HEK293T (cell line): ENCODE measurements at places on chromosomes 11 and 22.

DNA sequence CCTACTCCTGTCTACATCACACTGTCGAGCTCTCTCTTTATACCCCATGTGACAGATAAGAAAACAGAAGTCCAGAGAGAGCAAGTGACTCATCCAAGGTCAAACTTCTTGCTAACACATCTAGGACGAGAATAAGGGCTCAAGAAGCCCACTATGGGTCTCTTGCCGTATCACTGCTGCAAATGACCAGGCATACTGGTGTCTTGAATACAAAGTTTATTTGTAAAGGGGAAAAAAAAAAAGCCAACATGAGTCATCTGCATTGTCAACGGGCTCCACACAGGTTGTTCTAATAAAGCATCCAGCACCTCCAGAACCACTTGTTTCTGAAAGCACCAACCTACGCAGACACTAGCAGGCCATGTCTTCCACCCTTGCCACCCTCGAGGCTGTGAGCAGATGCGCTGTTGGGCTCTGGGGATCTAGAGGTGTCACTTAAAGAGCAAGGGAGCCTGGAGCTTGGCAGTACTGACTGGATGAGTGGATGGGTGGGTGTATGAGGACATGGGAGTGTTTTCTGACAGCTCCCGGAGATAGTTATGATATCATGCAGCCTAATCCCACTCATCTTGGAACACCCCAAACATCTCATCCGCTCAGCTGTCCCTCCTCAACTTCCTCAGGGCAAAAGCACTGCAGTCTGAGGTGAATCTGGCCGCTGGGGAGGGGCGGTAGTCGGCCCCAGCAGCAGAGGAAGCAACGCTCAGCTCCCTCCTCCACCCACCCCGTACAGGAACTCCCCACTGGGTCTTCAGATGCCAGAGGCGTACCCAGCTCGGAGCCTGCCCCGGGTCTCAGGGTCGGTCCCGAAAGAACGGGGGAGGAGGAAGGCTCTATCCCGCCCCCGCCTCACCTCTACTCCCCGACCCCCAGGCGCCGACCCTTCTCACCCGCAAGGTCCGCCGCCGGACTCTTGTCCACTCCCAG lies 1.0 kb downstream of the SMCO4 start:
- DNase-seq = peak; percentile 35

GRCh38 chr11:15622231-15622890 lies 507.6 kb downstream of the INSC start:
- no peak for DNase-seq

GRCh38 chr22:24059121-24059520 lies 48.0 kb downstream of the CABIN1 start:
- no peak for DNase-seq

DNA sequence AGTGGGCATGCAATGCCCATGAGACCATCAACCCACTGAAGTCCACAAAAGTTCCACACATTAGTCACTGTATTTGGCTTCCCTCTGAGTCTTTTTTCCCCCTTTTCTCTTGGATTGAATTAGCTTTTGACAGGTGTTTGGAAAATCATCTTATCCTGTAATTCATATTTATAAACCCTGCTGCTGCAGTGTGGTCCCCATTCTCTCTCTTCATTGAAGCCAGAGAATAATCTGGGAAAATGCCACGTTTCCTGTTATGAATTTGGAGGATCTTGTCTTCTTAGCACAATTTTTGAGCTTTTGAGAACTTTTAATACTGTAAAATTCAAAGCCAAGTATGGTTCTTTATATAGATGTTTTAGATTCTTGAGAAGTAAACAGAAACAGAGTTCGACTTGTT lies 84.8 kb downstream of the UVRAG start:
- no peak for DNase-seq

GRCh38 chr11:71999362-71999761 lies 653 bp downstream of the IL18BP start:
- DNase-seq = no peak

GRCh38 chr11:69745201-69745600 lies 29.9 kb downstream of the FGF4 start:
- no peak for DNase-seq

GRCh38 chr22:39512026-39512425 lies 8.3 kb upstream of the ATF4 start:
- DNase-seq = no peak

DNA sequence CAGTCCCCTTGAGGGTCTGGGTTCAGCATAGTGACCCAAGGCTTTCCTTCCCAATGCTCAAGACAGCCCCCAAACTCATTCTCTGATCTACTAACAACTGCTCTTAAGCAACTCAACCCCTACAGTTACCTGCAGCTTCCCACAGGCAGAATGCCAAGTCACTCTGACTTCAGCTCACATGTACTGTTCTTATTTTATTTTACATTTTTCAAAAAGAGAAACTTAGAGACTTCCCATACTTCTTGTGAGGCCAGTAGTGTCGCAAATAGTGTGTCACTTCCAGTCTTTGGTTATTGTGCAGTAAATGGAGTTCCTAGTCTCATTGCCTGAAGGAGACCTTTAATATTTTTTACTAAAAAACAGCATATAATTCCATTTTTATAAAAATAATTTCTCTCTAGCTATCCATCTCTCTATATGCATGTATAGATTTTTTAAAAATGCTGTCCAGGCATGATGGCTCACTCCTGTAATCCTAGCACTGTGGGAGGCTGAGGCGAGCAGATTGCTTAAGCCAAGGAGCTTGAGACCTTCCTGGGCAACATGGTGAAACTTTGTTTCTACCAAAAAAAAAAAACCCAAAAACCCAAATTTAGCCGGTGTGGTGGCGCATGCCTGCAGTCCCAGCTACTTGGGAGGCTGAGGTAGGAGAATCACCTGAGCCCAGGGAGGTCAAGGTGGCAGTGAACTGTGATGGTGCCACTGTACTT lies 41.8 kb downstream of the ENTHD1 start:
- no peak for DNase-seq

DNA sequence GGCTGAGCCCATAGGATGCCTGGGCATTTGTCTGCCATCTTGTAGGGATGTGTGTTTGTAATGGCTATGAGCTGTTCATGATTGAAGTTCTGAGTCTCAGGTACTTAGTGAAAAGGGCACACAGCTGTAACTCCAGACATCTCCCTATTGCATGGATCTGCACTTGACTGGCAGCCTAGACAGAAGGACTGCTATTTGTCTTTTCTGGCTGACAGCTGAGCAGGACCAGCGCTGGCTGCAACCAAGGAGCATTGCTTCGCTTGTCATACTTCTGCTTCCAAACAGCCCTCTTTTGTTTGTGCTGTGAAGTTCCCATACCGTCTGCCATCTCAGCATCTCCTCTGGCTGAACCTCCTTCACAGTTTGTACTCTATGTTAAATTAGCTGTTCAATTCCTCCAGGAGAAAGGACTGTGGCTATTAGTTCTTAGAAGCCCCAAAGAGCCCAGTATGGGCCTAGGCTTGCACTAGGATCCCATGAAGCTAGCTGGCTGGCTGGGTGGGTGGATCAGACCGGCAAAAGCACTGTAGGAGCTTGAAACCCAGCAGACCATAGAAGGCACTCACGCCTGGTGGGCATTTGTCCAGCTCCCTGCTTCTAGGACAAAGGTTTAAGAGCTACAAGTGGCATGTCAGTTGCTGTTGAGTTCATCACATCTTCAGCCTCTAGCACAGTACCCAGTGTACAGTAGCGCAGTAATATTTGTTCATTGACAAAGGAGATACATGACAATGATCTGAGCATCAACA lies 20.4 kb downstream of the HIRA start:
- no peak for DNase-seq

GRCh38 chr22:36079041-36079440 lies 50.4 kb upstream of the RBFOX2 start:
- DNase-seq = no peak

GRCh38 chr11:13160346-13160745 lies 117.2 kb upstream of the BMAL1 start:
- DNase-seq = no peak

GRCh38 chr11:128806506-128807261 lies 60.4 kb downstream of the KCNJ1 start:
- no peak for DNase-seq

DNA sequence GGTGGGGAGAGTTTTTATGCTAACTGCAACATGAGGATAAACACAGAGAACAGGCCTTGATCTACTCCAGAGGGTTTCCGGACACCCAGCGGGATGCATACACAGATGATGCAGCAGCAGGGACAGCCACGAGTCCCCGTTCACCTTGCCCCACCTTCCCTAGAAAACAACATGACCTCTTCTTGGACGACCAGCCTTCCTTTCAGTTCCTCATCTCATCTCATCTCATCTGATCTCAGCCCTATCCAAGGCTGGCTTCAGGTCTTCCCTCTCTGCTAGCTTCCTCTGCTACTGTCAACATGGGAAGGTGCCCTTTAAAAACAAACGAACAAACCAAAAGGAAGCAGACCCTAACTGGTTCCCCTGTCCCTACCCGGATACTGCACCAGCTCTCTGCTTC lies 1356.2 kb downstream of the TBC1D22A start:
- DNase-seq = no peak

GRCh38 chr22:25623310-25623734 lies 58.8 kb downstream of the GRK3 start:
- no peak for DNase-seq

DNA sequence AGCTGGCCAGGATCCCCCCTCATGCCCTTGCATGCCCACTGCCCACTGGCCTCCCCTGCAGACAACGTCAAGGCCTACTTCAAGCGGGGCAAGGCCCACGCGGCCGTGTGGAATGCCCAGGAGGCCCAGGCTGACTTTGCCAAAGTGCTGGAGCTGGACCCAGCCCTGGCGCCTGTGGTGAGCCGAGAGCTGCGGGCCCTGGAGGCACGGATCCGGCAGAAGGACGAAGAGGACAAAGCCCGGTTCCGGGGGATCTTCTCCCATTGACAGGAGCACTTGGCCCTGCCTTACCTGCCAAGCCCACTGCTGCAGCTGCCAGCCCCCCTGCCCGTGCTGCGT lies 7.9 kb downstream of the AIP start:
- DNase-seq = no peak

DNA sequence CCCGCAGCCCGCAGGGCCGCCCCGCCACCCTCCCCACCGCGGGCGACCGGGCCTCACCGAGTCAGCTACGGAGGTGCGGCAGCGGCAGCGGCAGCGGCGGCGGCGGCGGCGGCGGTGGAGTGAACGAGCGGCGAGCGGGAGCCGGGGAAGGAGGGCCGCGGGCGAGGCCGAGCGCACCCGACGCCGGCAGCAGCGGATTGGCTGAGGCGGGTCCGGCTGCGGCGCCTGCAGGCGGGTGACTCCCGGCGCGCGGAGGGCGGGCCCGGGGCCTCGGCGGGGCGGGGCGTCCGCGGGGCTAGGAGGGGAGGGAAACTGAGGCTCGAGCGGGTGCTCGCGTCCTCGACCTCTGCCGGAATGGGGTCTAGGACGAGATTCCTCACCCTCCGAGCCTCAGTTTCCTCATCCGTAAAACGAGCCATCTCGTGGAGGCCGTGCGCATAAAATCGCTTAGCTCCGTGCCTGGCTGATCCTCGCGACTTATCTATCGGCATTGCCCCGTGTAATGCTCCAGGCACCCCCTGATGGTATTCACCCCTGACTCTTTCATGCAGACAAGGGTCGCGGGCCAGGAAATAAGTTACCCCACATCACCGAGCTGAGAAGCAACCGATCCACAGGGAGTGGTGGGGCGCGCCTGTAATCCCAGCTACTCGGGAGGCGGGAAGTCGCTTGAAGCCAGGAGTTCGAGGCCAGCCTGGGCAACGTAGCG lies at the start of gene CPT1A:
CPT1A (minus strand) TSS at position 199 of the 709 bp plus-strand sequence. CDS start 26,442 bp downstream, outside the sequence.
- DNase-seq = peak; percentile 84

DNA sequence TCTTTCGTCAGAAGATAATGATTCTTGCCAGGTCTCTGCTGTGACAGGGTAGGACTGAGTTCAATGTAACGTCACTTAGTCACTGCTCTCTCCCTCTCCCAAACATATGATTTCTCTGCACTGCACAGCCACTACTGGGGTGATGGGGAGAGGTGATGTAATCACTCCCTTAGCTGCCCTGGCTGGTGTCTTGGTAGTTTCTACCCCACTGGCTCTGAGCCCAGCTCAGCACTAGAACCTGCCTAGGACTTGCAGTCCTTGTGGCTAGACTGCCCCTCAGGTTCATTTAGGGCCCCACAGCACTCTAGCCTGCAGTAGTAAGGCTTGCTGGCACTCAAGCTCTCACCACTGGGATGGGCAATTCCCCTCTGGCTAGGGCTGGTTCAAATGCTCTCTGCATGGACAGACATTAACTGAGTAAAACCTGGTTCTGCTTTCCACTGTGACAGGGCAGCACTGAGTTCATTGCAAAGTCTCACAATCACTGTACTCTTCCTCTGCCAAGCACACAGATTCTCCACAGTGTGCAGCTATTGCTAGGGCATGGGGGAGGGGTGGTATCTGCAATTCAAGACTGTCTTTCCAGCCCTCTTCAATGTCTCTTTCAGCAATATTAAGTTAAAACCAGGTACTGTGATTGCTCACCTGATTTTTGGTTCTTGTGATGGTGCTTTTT lies 571.4 kb upstream of the FAT3 start:
- no peak for DNase-seq

GRCh38 chr11:98207086-98207485 lies 813.7 kb upstream of the CNTN5 start:
- DNase-seq = no peak

DNA sequence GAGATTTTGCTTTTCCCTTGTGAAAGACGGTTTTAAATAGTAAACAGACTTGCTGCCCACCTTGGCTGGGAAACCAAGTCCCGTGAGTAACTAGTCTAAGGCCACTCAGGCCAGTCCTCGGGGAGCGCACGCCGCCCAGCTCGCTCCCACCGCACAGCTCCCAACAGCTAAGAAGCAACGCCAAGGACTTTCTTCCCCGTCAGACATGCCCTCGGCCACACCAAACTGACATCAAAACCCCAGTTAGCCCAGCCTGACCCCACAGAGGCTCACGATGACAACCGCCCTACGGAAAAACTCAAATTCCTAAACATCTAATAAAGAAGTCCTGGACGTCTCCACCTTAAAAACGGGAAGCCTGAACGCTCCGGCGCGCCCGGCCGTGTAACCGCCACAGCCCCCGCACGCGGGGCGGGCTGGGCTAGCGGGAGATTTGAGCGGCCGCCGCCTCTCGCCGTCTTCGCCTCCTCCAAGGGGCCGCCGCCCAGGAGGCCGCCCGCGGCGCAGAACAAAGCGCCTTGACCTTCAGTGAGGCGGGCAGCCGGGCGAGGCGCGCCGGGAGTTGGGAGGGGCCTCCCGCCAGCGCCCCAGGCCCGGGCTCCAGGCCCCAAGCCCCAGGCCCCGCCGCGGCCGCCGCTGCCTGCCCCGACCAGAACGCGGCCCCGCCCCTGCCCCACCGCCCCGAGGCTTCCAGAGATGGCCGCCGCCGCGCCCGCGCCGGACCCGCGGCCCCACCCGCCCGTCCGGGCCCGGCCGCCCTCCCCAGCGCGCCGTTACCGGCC lies 486 bp downstream of the NAP1L4 start:
- DNase-seq = peak; percentile 21

DNA sequence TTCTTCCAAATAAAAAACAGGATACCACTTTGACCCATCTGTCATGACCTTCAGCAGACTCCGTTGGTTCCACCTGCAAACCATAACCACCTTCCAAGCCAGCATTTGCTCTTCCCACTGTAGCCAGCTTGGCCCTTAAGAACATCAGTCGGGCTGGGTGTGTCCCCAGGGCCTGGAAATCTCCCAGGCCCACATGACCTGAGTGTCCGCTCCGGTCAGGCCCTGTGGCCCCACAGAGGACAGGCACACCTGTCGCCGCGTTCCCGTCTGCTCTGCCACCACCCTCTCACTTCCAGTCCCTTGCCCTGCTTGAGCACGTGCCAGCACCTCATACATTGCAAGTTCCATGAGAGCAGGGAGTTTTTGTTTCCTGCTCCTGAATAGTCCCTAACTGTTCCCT lies 65.7 kb upstream of the PITPNB start:
- DNase-seq = no peak
